ENCODE measurements at places on chromosomes 3 and 15. TPM values are rescaled to one million over a fixed set of nuclear protein-coding genes. Genes with fewer than 3 reads are reported as not detected.

LDHAL6B gene
- not detected for total RNA-seq

LRRIQ4 gene
- not detected for total RNA-seq

- DNase-seq, result no peak
Observed at GRCh38 chr3:17581421-17582080, 160.9 kb downstream of the TBC1D5 start.

OSTN gene
- total RNA-seq, result not detected

DNA sequence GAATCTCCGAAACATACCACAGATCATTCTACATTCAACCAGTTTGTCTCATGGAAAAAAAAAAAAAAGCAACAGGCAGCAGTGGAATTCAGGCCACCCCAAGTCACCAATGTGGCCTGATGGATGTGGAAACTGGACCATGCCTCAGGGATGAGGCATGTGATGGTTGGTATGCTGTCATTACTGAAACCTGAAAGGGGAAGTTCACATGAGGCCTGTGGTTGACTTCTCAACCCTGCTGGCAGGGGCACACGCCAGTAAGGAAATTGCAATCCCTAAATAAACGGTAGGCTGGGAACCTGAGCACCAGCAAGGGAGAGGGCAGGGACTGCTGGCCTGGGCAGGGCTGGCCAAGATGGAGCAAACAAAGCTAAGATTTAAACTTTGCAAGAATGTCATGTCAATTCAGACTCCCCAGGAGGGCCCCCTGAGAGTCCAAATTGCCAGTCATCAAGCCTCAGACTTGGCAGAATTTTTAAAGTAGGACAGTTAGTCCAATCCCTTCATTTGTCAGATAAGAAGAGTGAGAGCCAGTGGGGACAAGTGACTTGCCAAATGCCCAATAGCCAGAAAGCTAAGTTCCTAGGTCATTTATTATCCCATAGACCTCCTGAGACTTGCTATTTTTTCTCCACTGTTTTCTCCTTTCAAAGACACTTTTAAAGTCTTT is 310.4 kb downstream of the ERC2 start:
- no peak for DNase-seq

HES1 gene
- total RNA-seq, result 71.8 TPM

TJP1 gene
- total RNA-seq, result 91.8 TPM

DNA sequence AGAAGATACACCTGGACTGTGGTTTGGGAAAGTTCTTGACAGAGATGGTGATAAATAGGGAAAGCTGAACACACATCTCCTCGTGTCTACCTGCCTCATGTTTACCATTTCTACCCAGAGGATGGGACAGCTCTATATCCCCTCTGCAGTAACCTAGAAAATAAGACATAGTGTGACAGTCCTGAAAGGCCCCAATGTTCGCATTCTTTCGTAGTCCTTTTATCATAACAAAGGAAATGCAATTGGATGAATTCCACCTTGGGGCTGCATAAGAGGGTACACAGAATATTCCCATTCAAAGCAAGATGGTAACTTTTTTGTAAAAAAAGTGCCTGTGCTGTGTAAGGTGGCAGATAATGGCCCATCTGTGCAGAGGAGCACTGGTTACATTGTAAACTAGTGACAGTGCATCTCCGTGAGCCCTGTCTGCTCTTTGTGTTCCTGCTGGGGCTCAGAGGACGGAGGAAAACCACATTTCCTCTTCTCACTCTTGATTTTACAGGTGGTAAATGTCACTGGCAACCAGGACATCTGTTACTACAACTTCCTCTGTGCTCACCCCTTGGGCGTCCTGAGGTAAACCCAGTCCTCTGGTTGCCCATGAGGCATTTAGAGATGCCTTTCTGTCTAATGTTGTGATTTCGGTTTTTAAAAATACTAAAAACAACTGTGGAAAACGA is 74.3 kb downstream of the SIDT1 start:
- peak; percentile 20 for DNase-seq

DNA sequence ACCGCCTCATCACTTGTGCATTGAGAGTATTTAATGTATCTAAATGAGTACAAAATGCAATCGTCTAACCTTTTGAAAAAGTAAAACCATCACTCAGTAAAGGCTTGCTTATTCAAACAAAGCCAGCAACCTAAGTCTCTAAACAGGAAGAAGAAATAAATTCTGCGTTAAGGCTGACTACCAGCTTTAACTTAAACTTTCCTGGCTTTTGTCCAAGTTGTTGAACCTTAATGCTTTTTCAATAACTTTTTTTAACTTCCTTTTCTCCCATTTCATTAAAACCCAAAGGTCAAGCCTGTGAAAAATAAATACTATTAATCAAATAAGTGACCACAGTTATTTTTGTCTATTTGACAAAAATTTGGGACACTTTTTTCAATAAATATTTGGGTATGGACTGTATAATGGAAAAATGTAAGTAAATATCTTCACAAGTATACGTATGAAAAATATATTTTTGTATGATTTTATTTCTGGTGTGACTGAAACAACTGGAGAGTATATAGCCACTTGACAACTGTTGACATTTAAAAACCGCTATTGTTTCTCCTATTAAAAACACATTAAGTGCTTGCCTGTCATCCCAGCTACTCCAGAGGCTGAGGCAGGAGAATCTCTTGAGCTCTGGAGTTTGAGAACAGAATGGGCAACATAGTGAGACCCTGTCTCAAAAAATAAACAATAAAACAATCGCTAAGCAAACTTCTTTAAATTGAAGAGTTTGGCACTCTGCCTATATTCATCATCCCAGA is 2.9 kb downstream of the KLHL24 start:
- no peak for DNase-seq

DNA sequence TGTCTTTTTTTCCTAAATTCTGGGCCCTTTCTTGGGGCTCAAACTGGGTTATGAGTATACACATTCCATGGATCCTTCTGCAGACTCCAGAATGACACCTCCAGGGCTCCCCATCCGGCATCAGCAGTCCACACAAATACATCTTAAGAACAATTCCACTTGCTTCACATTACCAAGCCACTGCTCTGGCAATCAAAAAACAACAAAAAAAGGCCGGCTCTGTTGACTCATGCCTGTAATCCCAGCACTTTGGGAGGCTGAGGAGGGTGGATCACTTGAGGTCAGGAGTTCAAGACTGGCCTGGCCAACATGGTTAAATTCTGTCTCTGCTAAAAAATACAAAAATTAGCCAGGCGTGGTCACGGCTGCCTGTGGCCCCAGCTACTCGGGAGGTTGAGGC is 49.9 kb upstream of the LPP start:
- no peak for DNase-seq

STRIT1 gene
- not detected for total RNA-seq

- DNase-seq, result no peak
Observed at GRCh38 chr15:88331291-88331690, 74.8 kb upstream of the NTRK3 start.

- no peak for DNase-seq
Observed at GRCh38 chr3:73213896-73214295, 152.4 kb downstream of the EBLN2 start.

- DNase-seq, result no peak
Observed at GRCh38 chr15:94297558-94297957, 66.2 kb downstream of the MCTP2 start.

Data from dermis microvascular lymphatic vessel endothelial cell (primary cell).